ENCODE measurements at places on chromosomes 5 and 9.

- DNase-seq: no peak
Observed at GRCh38 chr5:65364907-65365306, 116.8 kb downstream of the ADAMTS6 start.

- no peak for DNase-seq
Observed at GRCh38 chr9:15139469-15139868, 167.5 kb downstream of the TTC39B start.

DNA sequence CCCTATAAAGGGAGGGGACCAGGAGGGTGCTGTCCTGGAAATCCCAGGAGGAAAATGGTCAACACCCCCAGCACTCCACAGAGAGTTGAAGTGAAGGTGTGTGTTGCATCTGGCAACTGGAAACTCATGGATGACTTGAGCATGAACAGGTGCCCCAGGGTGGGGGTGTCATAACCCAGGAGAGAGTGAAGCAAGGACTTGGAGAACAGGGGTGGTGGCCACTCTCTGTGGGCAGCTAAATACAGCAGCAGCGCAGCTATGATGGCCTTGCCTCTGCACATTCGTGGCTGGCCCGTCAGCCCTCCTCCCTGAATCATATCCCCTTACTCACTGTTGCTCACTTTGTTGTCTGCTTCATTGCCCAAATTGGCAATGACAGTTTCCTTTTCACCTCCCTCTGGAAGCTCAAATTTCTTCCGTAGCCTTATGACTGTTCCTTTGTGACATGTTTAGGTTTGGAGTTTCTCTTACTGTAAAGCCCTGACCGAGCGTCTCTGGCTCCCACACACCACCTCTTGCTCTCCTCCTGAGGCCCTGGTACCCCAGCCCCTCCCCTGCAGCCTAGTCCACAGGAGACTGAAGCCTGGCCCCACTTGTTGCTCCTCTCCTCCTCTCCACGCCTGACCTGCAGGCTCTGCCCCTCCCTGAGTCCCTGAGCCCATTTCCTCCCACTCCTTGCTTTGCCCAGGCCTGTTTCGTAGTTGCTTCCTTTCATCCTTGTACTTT lies 185.8 kb downstream of the CD180 start:
- DNase-seq: peak; percentile 64

DNA sequence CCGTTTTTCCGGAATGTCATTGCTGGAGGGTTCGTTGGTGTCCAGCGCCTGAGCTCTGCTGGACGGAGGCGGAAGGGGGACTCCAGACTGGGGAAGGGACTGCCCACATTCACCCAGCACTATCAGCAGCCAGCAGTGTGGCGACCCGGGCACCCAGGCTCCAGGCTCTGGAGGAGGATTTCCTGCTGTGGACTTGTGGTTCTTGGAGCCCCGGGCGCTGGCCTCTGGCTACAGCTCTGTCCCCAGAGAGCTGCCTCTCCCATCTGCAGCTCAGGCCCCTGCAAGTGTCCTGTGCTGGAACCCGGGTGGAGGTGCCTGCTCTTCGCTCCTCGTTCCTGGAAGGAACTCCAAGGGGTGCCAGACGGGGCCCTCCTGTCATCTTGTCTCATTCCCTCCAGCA lies 152.6 kb downstream of the RGS3 start:
- DNase-seq: no peak

DNA sequence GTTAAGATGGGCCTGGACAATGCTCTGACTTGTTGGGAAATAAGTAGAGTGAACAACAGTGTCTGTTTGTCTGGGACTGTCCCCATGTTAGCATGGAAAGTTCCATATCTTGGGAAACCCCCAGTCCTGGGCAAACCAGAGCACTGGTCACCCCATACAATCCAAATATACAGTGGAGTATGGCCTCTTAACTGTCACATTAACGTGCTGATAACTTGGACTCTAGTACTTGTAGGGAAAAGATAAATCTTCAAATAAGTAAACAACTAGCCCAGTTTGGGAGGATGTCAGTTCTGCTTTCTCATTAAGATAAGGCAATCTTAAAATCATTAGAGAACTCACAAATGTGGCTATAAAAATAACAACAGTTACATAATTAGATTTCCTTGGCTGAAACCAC lies 47.6 kb upstream of the JAK2 start:
- DNase-seq: no peak

- no peak for DNase-seq
Observed at GRCh38 chr9:24552526-24553182, 7.0 kb upstream of the IZUMO3 start.

- no peak for DNase-seq
Observed at GRCh38 chr5:150570333-150570732, 62.4 kb downstream of the NDST1 start.

Measured in stimulated activated CD4-positive, alpha-beta T cell treated with anti-CD3 and anti-CD28 coated beads, Interleukin-1b, Interleukin-23, amount 100 ng/mL, for 48 hours (primary cell).